ENCODE measurements at places on chromosomes 7 and 10.

DNA sequence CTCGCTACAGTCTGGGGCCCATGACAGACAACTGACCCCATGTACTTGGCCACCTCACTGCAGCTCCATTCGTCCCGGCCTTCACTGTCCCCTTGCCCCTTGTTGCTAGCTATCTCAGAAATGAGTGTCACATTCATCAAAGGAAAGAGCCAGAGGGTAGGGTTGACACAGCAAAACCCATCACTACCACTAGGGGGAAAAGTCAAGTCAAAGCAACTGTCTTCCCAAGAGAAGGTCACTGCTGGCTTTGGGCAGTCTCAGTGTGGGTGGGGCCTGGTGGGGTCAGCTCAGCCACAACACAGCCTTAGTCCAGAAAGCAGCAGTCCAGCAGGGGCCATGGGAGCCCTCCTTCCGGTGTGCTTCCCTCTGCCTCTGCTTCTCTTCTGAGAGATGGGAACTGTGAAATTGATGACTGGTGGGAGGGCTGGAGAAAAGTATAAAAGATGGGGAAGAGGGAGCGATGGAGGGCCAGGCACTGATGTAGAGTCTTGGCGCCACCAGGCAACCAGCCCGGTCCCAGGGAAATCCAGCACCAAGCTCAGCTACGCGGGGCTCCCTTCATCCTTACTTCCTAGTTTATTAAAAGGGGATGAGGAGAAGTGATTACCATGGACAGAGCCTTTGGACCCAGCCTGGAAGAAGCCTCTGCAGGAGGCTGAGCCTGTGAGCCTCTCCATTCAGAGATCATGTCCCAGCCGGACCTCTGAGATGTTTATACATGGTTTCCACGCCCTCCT lies 58.0 kb downstream of the PLXNA4 start:
- DNase-seq = peak; percentile 64

GRCh38 chr10:114195079-114195478 lies 15.9 kb downstream of the TDRD1 start:
- DNase-seq = no peak

GRCh38 chr10:69438536-69439349 lies 12.5 kb upstream of the TSPAN15 start:
- no peak for DNase-seq

DNA sequence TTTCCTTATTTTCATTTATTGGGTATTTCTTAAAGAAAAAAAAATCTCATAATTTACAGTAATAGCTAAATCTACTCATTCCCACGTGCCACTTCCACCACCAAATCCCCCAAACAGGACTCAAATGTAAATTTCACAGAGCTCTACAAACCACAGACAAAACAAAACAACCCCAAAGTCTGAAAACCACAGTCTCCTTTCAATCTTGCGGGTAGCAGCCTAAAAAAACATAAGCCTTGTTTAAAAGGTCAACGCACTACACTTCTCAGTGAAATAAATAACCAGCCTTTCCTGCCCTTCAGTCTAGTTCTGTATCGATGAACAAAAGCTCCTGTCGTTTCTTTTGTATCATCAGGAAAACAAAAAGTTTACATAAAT lies 121.8 kb upstream of the AFAP1L2 start:
- peak; percentile 41 for DNase-seq

DNA sequence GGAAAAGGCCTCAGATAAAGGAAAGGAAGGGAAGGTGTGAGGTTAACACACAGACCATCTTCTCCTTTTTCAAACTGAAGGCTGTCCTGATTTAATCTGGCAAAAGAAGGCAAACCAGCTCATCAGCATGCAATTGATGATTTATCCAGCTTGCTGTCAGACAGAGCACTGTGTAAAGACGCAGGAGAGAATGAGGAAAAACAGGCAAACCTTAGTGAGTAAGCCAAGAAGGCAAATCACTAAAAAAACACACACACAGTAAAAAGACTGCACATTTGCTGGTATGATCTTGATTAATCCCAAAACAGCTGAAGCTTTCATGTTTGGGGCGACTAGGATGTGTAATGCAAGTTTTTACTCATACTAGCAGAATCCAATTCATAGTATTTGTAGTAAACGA lies 65.8 kb upstream of the SKAP2 start:
- DNase-seq = no peak

DNA sequence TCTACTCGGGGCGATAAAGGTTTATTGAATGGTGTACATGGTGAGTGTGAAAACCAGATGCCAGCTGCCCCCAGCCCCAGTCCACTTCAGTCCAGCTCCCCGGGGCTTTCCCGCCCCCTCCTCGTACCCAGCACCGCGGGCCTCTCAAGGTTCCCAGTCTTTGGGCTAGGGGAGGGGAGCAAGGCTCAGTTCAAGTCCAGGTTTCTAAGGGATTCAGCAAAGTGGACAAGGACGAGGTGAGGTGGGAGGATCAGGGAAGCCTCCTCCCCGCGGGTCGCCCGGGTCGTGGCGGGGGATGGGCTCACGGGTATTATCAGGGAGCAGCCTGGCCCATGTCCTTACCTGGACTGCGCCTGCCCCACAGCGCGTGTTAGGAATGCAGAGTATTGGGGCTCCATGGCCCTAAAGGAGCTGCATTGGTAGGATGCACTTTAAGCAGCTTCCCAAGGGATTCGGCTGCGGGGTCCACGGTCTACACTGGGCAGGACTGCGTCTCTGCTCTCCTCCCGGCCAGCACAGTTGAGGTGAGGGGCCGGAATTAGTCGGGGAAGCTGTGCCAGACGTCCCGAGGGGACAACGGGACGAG lies 541 bp upstream of the PFKFB3 start:
- DNase-seq = no peak

- peak; percentile 12 for DNase-seq
Measured at GRCh38 chr7:99740573-99741440, 5.8 kb upstream of the CYP3A7 start.

- peak; percentile 71 for DNase-seq
Measured at GRCh38 chr10:5659702-5660528, 6.5 kb downstream of the ASB13 start.

DNA sequence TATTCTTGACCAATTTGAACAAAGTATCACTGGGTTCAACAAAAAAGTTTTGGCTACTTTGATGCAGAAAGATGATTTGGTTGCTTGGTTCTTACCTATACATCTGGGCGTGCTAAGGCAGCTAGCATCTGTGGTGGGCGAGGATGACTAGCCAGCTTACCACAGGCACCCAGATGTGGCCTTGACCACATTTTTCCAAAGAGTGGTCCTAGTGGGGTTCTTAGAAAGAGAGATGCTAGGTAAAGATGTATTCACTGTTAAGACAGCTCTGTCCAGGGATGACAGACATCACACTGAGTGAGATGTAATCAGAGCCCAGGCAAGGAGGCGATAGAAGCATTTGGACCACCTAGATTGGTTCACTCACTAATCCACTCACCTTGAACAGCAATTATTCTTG lies 785 bp downstream of the DNTT start:
- no peak for DNase-seq

DNA sequence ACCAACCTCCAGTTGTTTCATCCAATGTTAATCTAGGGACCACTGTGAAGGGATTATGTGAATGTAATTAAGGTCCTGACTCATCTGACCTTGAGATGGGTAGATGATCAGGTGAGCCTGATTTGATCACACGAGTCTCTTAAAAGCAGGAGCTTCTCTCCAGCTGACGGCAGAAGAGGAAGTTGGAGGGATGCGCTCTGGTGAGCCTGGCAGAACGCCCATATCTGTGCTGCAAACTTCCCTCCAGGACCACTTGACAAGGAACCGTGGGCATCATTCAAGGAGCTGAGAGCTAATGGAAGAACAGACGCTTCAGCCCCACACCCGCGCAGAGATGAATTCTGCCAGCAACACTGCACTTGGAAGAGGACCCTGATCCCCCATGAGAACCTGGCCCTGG lies 642.4 kb downstream of the TNS3 start:
- DNase-seq = peak; percentile 21

- DNase-seq = no peak
Measured at GRCh38 chr7:6143997-6144396, 112.8 kb downstream of the ANKRD61 start.

- no peak for DNase-seq
Measured at GRCh38 chr10:124088915-124089314, 4.5 kb downstream of the CHST15 start.

DNA sequence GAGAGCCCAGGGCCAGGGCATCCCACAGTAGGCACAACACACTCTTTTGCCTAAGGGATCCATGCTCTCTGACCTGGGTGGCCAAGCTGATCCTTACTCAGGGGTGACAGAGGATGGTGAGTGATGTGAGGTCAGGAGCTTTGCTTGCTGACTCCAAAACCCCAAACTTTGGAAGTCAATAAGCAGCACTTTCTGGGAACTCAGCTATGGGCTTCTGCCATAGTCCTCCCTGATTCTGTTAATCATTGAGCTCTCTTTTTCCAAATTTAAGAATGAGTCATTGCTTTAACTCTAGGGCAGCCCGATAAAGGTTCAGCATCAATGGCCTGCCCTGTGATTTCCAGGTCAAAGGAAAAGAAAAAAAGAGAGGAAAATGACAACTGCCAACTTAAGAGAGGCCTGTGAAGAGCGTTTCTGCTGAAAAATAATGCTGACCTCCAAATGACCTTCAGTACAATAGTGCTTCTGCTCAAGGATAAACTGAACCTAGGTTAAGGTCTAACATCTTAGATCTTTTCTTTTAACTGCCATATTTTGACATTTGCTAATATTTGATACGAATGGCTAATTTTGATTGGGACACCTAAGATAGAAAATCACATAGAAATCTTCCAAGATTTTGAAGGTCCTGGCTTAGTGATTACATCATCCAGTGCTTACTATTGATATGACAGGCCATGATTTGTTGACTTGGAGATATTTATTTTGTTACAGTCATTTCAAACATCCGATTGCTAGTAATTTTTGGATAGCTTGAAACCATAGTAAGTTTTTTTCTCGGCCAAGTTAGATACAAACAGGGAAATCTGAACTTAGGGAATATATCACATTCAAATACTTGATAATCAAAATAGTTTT lies 20.8 kb upstream of the RELN start:
- no peak for DNase-seq

GRCh38 chr10:114550756-114551635 lies 107.1 kb downstream of the ABLIM1 start:
- peak; percentile 87 for DNase-seq

- no peak for DNase-seq
Measured at GRCh38 chr7:20393021-20393610, 62.4 kb downstream of the ITGB8 start.

DNA sequence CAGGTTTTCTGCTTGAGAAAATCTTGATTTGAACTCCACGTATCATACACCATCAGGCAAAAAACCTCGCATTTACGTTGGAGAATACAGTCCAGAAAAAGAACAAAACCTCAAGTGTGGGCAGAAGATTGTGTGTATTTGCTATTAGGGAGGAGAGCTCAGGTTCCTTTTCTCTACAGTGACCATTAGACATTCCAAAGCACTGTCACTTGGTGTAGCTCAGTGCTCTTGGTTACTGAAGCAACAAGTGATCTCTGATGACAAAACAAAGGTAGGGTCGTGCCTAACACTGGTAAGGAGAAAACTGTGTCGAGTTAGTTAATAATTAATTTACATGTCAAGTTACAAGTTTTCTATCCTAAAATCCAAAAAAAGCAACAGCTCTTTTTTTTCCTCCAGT lies 72.6 kb downstream of the C1GALT1 start:
- no peak for DNase-seq

DNA sequence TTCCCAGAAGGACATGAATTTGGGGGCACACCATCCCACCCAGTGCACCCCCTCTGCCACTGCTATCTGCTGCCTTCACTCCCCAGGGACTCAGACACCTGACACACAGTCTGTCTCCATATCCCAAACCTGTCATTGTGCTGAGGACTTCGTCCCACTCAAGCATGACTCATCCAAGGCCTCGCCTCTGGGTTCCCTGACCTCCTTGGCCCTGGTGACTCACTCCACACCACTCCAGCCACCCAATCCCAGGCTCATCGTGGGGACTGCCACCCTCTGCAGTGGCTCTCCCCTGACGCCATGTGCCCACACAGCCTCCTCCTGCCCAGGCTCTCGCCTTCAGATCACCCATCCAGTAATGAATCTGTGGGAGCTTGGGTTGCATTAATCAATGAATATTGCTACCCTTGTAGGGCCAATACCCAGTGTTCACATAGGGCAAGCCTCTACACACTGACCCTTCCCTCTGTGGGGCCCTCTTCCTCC lies 6.6 kb upstream of the INSIG1 start:
- DNase-seq = peak; percentile 48

GRCh38 chr10:4984223-4984622 lies 19.4 kb downstream of the AKR1C2 start:
- no peak for DNase-seq

DNA sequence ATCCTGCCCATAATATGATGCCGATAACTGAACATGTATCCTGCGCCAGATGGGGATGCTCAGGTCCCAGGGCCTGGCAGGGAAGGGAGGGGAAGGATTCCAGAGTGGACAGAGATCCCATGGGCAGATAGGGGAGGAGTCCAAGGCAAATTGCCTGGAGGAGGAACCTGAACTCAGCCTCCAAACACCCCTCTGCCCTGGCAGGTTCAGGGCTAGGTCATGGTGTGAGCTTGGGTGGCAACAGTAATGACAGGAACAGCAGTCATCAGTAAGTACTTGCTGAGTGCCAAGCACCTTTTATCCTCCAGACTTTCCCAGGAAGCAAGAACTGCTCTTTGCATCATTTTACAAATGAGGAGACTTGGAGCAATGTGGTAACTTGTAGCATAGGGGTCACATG lies 3.8 kb upstream of the PALD1 start:
- DNase-seq = no peak

DNA sequence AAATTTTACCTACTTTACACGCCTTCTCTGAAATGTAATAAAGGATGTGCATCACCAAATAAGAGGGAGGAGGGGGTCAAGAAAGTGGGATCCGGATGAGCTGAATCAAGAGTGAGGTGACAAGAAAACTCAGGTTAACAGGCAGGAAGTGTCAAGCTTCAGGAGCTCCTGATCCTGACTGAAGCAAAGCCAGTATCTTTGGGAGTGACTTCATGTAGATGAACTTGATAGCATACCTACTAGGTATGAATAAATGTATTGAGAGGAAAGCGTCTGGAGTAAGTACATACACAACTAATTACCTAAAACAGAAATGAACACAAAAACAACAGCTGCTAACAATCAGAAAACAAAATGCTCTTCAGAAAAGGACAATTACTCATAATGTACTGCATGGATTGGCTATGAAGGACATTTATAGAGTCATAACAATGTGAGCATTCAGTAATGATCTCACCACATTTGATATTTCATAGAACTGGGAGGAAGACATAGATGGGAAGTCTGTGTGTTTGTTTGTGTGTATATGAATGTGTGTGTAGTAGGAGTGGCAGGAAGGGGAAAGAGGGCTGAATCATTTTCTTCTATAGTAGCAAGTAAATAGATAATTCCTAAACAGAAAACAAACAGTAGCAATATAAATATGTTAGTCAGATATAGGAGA lies 29.4 kb downstream of the PRKG1 start:
- no peak for DNase-seq

DNA sequence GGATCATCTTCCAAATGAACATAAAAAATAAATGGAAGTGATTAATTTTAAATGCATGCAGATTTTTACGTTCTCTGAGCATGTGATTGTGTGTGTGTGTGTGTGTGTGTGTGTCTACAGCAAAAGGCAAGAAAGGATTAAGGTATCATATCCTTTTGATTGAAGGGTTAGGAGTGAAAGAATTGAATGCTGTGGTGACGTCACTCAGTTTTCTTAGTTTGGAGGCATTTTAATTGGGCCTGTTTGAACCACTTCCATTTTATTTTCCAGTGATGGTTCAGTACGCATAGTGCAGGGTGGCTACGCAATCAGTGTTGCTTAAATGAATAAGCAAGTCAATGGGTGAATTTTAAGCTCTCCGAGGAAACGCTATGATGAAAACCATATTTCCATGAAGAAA lies 31.3 kb downstream of the TACC2 start:
- no peak for DNase-seq
